ENCODE measurements at places on chromosomes 12 and 14. TPM values are rescaled to one million over a fixed set of nuclear protein-coding genes. Genes with fewer than 3 reads are reported as not detected.

GRCh38 chr12:20716985-20717384 lies 21.9 kb downstream of the SLCO1C1 start:
- no peak for DNase-seq

DNA sequence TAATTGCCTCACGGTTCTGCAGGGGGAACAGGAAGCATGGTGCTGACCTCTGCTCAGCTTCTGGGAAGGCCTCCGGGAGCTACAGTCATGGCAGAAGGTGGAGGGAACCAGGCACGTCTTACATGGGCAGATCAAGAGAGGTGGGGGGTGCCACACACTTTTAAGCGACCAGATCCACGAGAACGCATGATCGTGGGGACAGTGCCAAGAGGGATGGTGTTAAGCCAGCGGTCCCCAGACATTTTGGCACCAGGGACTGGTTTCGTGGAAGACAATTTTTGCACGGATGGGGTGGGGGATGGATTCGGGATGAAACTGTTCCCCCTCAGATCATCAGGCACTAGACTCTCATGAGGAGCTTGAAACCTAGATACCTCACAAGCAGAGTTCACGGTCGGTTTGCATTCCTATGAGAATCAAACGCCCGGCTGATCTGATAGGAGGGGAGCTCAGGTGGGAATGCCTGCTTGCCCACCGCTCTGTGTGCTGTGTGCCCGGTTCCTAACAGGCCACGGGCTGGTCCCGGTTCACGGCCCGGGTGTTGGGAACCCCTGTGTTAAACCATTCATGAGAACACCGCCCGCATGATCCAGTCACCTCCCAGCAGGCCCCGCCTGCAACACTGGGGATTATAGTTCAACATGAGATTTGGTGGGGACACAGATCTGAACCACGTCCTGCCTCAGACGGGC lies 96.9 kb downstream of the ADGRD1 start:
- peak; percentile 2 for DNase-seq

- no peak for DNase-seq
Measured at GRCh38 chr12:94046626-94047410, 101.6 kb upstream of the PLXNC1 start.

MDGA2 gene
- not detected for total RNA-seq

CFAP73 gene
- total RNA-seq = not detected

BTBD7 gene
- total RNA-seq = 31.3 TPM

DNA sequence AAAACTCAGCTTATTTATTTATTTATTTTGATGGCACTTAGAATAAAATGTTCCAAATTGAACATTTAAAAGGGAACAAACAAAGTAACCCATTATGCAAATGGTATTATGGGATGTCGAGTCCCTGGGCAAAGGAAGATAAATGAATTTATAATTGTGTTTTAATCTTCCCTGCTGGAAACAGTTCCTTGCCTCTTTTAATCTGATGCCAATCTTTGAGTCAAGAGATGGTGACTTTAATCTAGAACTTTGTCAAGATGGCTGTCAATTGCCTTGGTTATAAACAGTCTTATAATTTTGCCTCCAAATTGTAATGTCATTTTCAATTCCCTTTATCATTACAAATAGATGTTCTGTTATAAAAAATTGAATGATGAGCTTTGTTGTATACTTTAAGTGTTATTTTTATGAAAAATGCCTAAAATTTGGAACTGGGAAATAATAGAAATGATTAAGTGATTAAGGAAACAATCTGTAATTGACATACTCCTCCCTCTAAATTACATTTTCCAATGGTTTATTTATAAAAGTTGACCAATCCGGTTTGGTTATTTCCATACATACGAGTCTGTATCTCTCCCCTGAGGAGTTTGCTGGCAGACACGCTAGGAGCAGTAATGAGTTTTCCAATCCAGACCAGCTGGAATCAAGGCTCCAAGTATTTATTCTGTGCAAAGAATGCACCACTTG lies 134.9 kb upstream of the FRMD6 start:
- no peak for DNase-seq
